ENCODE measurements at places on chromosomes 2 and 18. TPM values are rescaled to one million over a fixed set of nuclear protein-coding genes. Genes with fewer than 3 reads are reported as not detected.

Gene MARCO
- 57.9 TPM for polyA plus RNA-seq

Gene TFCP2L1
- polyA plus RNA-seq = 1.6 TPM

Gene APOB
- 0.12 TPM for polyA plus RNA-seq

Gene TMX3
- 8.0 TPM for polyA plus RNA-seq

Gene GNAL
- 2.7 TPM for polyA plus RNA-seq

Data from adipose tissue (tissue), 3 donors.